ENCODE measurements at places on chromosomes 7 and 10.

DNA sequence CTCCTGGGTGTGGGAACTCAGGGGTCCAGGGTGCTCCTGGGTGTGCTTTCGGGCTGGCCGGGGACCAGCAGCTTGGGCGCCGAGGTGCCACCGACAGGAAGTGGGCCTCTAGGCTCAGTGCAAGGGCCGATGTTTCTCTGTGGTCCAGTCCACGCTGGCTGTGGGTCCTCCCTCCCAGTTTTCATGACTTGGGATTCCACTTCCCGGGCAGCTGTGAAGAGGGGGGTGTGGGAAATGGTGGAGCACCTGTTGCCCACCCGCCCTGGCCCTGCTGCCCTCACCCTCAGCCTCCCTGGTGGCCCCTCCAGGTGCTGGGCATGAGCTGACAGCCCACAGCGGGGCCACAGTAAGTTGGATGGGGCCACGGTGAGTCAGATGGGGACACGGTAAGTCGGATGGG, 58.5 kb downstream of the NKX6-2 start:
- no peak for DNase-seq

DNA sequence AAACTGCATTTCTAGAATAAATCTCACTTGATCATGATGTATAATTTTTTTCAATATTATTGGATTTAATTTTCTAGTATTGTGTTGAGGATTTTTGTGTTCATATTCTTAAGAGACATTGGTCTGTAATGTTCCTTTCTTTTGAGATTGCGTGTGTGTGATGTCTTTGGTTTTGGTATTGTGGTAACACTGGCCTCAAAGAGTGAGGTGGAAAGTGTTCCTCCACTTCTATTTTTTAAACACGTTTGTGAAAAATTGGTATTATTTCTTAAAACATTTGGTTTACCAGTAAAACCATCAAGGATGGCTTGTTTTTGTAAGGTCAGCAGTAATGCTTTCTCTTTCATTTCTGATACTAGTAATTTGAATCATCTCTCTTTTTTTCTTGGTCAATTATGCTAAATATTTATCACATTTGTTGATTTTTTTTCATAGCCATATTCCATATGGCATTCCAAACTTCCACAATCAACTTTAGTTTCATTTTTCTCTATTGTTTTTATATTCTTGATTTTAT, 290.2 kb upstream of the CDC14C start:
- DNase-seq, result no peak

DNA sequence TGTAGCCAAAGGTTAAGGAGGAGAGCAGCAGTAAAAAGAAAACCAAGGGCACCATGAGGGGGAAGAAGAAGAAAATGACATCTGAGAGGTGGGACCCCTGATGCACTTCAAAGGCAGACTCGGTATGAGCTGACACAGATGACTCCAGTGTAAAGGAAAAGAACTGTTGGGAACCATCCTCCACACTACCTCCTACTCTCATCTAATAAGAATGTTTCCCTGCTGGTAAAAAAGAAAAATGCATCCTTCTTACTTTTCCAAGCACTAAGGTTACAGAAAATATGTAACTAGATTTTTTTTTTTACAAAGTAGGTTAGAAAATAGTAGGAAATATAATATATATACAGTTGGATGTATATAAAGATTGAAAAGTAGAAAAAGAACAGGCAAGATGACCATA, 16.9 kb downstream of the TAS2R41 start:
- DNase-seq, result no peak

- DNase-seq, result no peak
These were observed 1.2 kb downstream of the TPK1 start for GRCh38 chr7:144834641-144835144.
